Activated CD8-positive, alpha-beta T cell treated with anti-CD3 and anti-CD28 coated beads, Interleukin-2, amount 10 ng/mL, durations not matched to agents 7 days and 5 days (primary cell): ENCODE measurements at places on chromosomes 4 and X. TPM values are rescaled to one million over a fixed set of nuclear protein-coding genes. Genes with fewer than 3 reads are reported as not detected.

ASB12 gene
- not detected for total RNA-seq

H2BW2 gene
- total RNA-seq, result not detected

FOXO4 gene
- 12.7 TPM for total RNA-seq

TRIM2 gene
- total RNA-seq, result 0.13 TPM

MYL5 gene
- 11.6 TPM for total RNA-seq

AMTN gene
- not detected for total RNA-seq

FAM53A gene
- 0.45 TPM for total RNA-seq

DCHS2 gene
- not detected for total RNA-seq

MYOZ2 gene
- total RNA-seq, result not detected

GRCh38 chrX:9855561-9856283 lies 69.5 kb downstream of the SHROOM2 start:
- H3K4me1 ChIP-seq, result no peaks in the 10 kb centered on the region
- DNase-seq, result no peak
- peaks cover 10% of the 10 kb centered on the region for H3K27me3 ChIP-seq
- H3K4me3 ChIP-seq, result no peak overlapping the region
- H3K36me3 ChIP-seq, result no peaks in the 10 kb centered on the region
- no peak overlapping the region for H3K27ac ChIP-seq

- peak overlapping the region; percentile 71 for H3K4me3 ChIP-seq
- peaks cover 74% of the 10 kb centered on the region for H3K27me3 ChIP-seq
- no peaks in the 10 kb centered on the region for H3K36me3 ChIP-seq
- H3K4me1 ChIP-seq, result peaks cover 13% of the 10 kb centered on the region
- H3K27ac ChIP-seq, result no peak overlapping the region
- DNase-seq, result peak; percentile 43
These were observed 1.4 kb downstream of the FGF2 start for GRCh38 chr4:122827879-122828601.

DNA sequence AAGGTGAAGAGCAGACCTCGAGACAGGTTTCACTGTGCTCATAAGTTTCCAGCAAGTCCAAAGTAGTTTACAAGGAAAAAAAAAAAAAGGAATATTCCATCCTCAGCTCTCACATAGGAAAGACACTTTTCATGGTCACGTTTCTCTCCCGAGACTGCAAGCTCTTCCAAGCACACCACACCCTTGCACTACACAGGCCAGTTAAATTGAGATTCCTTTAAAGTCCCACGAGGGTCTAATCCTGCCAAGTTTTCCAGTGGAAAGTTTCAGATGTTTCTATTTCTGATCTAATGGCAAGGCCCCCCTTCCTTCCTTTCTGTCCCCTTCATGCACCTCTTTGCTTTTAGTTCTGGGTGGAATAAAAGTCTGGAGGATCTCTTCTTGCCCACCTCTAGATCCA lies 67.9 kb upstream of the PCDH19 start:
- no peaks in the 10 kb centered on the region for H3K4me1 ChIP-seq
- H3K36me3 ChIP-seq, result no peaks in the 10 kb centered on the region
- H3K4me3 ChIP-seq, result no peak overlapping the region
- H3K27ac ChIP-seq, result no peak overlapping the region
- no peaks in the 10 kb centered on the region for H3K27me3 ChIP-seq
- DNase-seq, result no peak

- H3K27ac ChIP-seq, result no peak overlapping the region
- H3K36me3 ChIP-seq, result no peaks in the 10 kb centered on the region
- H3K4me1 ChIP-seq, result peaks cover 5% of the 10 kb centered on the region
- no peak for DNase-seq
- H3K27me3 ChIP-seq, result peaks cover 37% of the 10 kb centered on the region
These were observed 2.1 kb downstream of the UCHL1 start for GRCh38 chr4:41258783-41259182.

DNA sequence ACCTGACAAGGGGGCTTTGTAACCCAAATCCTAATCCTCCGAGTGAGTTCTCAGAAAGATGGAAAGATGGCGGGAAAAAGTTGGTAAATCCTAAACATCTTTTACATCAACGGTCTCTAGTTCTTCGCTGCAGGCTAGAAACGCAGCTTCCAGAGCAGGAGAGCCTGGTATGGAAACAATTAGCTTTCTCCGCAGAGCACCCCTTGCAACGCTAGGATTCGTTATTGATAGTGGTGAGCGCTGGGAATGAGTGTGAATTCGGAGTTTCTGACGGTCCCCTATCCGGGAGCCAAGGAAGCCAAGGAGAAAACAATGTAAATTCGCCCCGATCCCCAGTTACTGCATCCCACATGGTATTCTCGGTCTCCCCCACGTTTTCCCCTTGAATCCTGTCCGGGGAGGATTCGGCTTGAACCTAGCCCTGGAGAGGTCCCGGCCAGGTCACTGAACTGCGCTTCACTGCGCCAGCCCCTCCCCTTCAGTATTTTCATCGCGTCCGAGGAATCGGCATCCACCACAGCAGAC lies 4.7 kb upstream of the NEUROG2 start:
- peaks cover 64% of the 10 kb centered on the region for H3K4me1 ChIP-seq
- DNase-seq, result no peak
- H3K27ac ChIP-seq, result no peak overlapping the region
- peak overlapping the region; percentile 40 for H3K4me3 ChIP-seq
- H3K27me3 ChIP-seq, result peaks cover 87% of the 10 kb centered on the region
- H3K36me3 ChIP-seq, result no peaks in the 10 kb centered on the region

DNA sequence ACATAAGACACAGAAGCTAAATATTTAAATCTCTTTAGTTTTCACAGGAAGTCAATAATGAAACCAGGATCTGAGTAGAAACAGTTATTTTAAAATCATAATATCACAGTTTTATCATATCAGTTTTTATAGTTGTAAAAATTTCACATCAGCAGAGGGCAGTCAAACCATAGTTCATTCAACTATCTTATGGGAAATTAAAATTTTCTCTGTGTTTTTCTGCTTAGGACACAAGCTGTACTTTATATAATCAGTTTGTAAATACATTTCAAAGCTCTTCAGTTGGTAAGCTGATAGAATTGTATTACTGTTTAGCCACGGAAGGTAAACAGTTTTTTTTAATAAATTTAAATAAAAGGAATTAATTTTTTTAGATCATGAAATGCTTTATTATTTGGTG lies 204.8 kb upstream of the NUDT6 start:
- H3K27ac ChIP-seq, result no peak overlapping the region
- no peak overlapping the region for H3K4me3 ChIP-seq
- no peak for DNase-seq
- no peaks in the 10 kb centered on the region for H3K4me1 ChIP-seq

GRCh38 chr4:79255793-79256192 lies 70.1 kb downstream of the NAA11 start:
- no peaks in the 10 kb centered on the region for H3K27me3 ChIP-seq
- no peak for DNase-seq

- no peak overlapping the region for H3K27ac ChIP-seq
- no peaks in the 10 kb centered on the region for H3K36me3 ChIP-seq
- no peak overlapping the region for H3K4me3 ChIP-seq
- no peaks in the 10 kb centered on the region for H3K4me1 ChIP-seq
- no peaks in the 10 kb centered on the region for H3K27me3 ChIP-seq
- no peak for DNase-seq
These were observed 21.4 kb upstream of the NOX1 start for GRCh38 chrX:100895365-100896075.

DNA sequence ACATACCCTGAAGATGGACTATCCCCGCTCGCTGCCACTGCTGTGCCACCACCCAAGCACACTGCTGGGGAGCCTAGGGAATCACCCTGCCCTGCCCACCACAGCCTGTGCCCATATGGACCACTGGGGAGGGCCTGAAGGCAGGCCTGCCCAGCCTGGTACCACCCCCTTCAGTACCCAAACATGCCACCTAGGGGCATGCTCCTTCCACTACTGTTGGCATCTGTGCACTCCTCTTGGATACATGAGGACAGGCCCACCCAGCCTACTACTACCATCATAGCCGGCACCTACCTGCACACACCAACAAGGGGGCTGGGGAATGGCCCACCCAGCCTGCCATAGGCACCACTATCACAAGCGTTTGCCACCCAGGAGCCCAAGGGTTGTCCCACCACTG lies 30.1 kb upstream of the PRDX4 start:
- H3K27ac ChIP-seq, result no peak overlapping the region
- H3K4me3 ChIP-seq, result no peak overlapping the region
- no peaks in the 10 kb centered on the region for H3K36me3 ChIP-seq
- DNase-seq, result no peak
- H3K27me3 ChIP-seq, result peaks cover 12% of the 10 kb centered on the region

DNA sequence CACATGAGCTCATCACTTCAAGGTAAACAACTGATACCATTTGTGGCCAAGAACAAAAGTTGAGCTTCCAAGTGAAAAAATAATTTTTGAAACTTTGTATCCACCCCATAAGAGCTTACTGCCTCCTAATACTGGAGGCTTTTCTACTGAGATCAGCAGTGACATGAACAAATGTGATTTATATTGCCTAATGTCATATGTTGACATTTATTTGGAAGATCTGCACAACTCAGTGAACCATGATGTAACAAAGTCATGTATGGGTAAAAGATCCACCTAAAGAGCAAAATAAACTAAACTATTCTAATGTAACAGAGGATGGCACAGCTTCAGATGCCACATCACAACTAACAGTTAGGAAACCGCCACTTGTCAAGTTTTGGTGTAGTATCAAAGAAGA lies 65.8 kb downstream of the AFAP1 start:
- H3K4me3 ChIP-seq, result no peak overlapping the region
- no peak overlapping the region for H3K27ac ChIP-seq
- DNase-seq, result no peak
- H3K27me3 ChIP-seq, result no peaks in the 10 kb centered on the region
- peaks cover 26% of the 10 kb centered on the region for H3K4me1 ChIP-seq
- H3K36me3 ChIP-seq, result no peaks in the 10 kb centered on the region

GRCh38 chrX:69130439-69130838 lies 34.8 kb downstream of the PJA1 start:
- H3K4me3 ChIP-seq, result no peak overlapping the region
- H3K27ac ChIP-seq, result no peak overlapping the region
- H3K4me1 ChIP-seq, result no peaks in the 10 kb centered on the region
- no peak for DNase-seq
- H3K36me3 ChIP-seq, result no peaks in the 10 kb centered on the region
- peaks cover 18% of the 10 kb centered on the region for H3K27me3 ChIP-seq

GRCh38 chr4:148068065-148068911 lies 336.4 kb downstream of the ARHGAP10 start:
- DNase-seq, result no peak
- H3K4me3 ChIP-seq, result no peak overlapping the region
- no peaks in the 10 kb centered on the region for H3K27me3 ChIP-seq
- no peaks in the 10 kb centered on the region for H3K4me1 ChIP-seq
- H3K27ac ChIP-seq, result no peak overlapping the region

- no peaks in the 10 kb centered on the region for H3K4me1 ChIP-seq
- no peak overlapping the region for H3K27ac ChIP-seq
- no peak for DNase-seq
- H3K4me3 ChIP-seq, result no peak overlapping the region
These were observed 198.9 kb downstream of the ANK2 start for GRCh38 chr4:113248320-113248719.

DNA sequence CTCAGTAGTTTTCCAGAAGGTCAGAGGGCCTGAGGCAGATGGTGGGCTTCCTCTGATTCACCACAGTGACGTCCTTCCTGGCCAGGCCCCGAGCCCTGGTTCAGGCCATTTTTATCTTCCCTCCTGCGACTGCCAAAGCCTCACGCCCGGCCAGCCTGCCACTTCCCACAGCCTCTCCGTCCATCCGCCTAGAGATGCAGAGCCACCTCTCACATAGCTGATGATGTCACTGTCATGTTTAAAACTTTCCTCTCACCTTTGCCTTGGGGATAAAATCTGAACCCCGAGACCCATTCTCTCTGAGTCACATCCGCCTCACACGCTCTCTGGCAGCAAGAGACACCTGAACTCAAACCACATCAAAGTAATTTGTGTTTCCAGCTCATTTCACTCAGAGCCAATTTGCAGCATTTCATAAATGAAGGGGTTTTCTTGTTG lies 175.3 kb downstream of the QDPR start:
- H3K4me3 ChIP-seq, result peak overlapping the region; percentile 32
- DNase-seq, result peak; percentile 87
- peak overlapping the region; percentile 87 for H3K27ac ChIP-seq

- H3K27ac ChIP-seq, result no peak overlapping the region
- no peak for DNase-seq
- H3K4me1 ChIP-seq, result no peaks in the 10 kb centered on the region
- H3K27me3 ChIP-seq, result peaks cover 21% of the 10 kb centered on the region
These were observed 33.4 kb downstream of the SYTL4 start for GRCh38 chrX:100698551-100698950.

- no peaks in the 10 kb centered on the region for H3K36me3 ChIP-seq
- DNase-seq, result no peak
- H3K4me1 ChIP-seq, result no peaks in the 10 kb centered on the region
- H3K27ac ChIP-seq, result no peak overlapping the region
- no peak overlapping the region for H3K4me3 ChIP-seq
- no peaks in the 10 kb centered on the region for H3K27me3 ChIP-seq
These were observed 448.6 kb downstream of the PCDH18 start for GRCh38 chr4:137083571-137084135.

DNA sequence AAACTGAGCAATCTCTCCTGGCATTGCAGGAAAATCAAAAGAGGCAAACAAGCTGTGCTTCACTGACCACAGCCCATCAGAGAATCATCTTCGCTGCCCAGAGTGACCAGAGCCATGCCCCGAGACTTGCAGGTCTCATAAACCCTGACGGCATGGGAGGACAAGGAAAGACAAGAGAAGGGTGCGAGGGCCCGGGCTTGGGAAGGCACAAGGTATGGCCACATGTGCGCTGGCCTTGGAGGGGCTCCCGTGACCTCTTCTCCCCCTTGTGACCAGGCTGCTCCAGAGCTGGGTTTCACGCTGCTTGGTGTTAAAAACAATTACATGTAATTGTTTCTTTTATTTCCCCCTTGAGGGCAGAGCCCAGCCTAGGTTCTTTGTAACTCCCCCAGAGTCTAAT lies 20.8 kb downstream of the DCTD start:
- no peak overlapping the region for H3K27ac ChIP-seq
- no peak overlapping the region for H3K4me3 ChIP-seq
- no peaks in the 10 kb centered on the region for H3K4me1 ChIP-seq
- no peak for DNase-seq
- H3K36me3 ChIP-seq, result peaks cover 48% of the 10 kb centered on the region

DNA sequence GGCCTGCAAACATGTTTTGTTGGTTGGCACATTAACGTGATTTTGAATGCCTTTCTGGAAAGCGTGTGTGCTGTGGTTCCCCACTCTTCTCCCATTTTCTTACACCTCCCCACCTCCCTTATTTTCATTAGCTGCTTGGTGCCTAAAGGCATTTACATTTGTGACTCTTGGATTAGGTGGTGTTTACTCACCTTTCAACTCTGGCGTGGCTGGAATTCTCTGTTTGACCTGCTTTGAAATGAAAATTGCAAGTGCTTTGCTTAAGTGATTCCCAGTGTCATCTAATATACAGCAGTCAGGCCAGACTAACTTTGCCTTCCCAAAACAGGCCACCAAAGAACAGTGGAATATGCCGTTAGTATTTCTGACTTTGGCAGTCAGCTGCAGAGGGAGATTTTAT lies 80.5 kb downstream of the NHSL2 start:
- no peaks in the 10 kb centered on the region for H3K27me3 ChIP-seq
- H3K4me1 ChIP-seq, result peaks cover 19% of the 10 kb centered on the region
- H3K36me3 ChIP-seq, result no peaks in the 10 kb centered on the region
- no peak overlapping the region for H3K4me3 ChIP-seq
- no peak for DNase-seq
- H3K27ac ChIP-seq, result no peak overlapping the region
